ENCODE measurements at places on chromosomes 1 and 21.
A peak's percentile ranks its signal among the peaks of the same experiment; 100 is the strongest.

GRCh38 chr1:2347409-2347785, 44.0 kb downstream of the MORN1 start:
- no peak for DNase-seq

GRCh38 chr1:185468626-185469025, 151.6 kb upstream of the IVNS1ABP start:
- no peak for DNase-seq

- DNase-seq, result no peak
Measured at GRCh38 chr1:234755449-234755863, 145.5 kb upstream of the IRF2BP2 start.

DNA sequence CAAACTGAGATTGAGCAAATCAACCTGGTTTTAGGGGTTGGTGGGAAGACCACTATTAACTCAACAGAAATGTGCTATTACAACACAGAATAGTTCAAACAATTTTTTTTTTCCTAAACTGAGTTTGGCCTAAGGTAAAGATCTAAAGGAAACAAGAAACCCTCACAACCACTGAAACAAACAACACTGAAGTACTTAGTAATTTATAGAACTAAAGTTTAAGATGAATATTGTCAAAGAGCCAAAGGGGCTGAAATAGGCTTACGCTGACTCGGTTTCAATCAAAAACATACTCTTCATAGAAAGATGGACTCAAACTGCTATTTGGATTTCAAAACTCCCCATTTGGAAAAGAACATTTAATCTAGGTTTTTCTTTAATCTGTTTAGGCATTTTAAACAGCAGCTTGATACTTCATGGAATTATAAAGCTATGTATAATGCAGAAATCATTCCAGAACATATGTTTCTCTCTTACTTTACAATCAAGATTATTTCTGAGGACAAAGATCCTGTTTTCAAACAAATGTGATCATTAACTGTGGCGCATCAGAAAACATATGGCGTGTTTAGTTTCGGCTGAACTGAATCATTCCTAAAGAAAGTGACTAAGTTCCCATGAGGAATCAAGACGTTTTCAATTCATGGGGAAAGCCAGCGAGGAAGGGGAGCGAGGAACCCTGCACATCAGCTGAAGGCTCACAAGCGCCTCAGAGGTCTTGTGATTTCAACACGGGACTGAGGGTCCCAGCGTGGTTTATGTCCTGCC, 62.7 kb downstream of the SYT6 start:
- DNase-seq, result no peak

DNA sequence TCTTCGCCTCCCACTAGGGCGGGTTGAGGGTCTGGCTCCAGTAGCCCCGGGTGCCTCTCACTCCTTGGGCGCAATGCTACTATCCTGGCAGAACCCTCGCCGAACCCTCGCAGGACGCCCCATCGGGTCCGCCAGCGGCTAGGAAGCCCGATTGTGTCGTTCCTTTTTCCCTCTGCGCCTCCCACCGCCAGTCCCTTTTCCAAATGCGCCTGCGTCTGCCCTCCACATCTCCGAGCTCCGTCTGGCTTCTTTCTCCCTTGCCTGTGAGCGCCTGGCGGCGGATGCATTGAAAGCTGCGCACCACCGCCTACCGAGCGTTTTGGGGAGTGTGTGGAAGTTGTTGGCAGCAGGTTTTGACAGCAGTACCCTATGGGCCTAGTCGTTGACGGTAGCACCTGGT, 1.0 kb upstream of the DIRAS3 start:
- no peak for DNase-seq

- no peak for DNase-seq
Measured at GRCh38 chr1:78339490-78339889, 151.3 kb upstream of the PTGFR start.

- DNase-seq, result no peak
Measured at GRCh38 chr1:248822148-248823032, 3.3 kb downstream of the SH3BP5L start.

- no peak for DNase-seq
Measured at GRCh38 chr21:14547834-14548513, 1.9 kb upstream of the SAMSN1 start.

DNA sequence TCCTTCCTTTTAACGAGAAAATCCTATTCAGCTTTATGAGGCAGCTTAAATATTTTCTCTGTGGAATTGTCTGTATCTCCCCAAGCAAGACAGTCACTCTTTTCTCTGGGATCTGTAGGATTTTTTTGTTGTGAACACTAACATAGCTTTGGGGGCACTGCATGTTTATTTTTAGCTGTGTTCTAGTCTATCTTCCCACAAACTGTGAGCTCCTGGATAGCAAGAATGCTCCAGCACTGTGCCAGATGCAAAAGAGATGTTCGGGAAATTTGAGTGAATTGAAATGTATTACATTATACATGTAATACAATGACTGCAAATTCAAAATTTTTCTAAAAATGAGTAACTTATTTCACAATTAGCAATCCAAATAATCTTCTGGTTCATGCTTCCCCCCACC, 282.2 kb downstream of the PLPP3 start:
- no peak for DNase-seq

GRCh38 chr1:234519506-234519905, 40.5 kb upstream of the TARBP1 start:
- no peak for DNase-seq

- no peak for DNase-seq
Measured at GRCh38 chr1:66679140-66679539, 73.1 kb upstream of the DYNLT5 start.

DNA sequence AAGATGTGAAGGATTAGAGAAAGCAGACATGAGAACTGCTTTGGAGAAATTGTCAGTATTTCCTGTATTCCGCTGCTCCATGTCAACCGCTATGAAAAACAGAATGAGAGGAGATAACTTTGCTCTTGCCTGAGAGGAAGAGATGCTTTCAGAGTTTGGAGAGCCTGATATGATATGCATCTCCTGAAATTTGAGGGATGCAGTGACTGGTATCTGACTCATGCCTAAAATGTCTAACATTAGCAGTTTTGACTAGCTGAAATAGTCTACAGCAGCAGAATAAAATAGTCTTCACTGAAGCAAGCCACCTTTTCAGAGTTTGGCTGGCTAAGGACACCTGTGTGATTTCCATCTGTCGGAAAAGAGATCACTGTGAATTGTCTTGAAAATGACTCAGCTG, 165.8 kb upstream of the LRRC7 start:
- no peak for DNase-seq

- no peak for DNase-seq
Measured at GRCh38 chr21:36791695-36792470, 93.0 kb downstream of the SIM2 start.

DNA sequence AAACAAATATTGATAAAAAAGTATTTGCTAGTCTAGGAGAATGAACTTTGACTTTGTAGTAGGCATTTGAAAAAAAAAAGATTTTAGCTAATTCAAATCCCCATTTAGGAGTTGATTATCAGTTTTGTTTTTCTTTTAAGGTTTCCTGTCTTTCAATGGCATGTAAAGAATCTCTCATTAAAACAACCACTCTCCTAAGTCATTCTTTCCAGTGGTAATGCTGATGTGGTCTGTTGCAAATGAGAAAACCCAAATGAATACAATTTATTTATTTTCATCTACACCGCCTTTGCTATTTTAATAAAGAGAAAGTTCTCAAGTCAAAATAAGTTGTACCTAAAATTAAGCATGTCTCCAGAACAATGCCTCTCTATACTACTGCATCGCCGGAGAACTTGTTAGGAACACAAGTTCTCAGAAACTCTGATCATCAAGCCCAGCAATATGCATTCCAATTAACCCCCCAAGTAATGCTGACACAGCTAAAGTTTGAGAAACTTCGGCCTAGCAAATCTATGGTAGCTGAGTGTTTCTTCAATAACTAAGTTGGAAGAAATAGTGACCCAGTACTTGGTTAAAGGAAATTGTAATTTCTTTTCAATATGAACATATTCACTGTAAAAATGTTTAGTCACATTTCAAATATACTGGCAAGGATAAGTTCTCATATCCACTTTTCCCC, 255.1 kb downstream of the PTPRC start:
- DNase-seq, result no peak

DNA sequence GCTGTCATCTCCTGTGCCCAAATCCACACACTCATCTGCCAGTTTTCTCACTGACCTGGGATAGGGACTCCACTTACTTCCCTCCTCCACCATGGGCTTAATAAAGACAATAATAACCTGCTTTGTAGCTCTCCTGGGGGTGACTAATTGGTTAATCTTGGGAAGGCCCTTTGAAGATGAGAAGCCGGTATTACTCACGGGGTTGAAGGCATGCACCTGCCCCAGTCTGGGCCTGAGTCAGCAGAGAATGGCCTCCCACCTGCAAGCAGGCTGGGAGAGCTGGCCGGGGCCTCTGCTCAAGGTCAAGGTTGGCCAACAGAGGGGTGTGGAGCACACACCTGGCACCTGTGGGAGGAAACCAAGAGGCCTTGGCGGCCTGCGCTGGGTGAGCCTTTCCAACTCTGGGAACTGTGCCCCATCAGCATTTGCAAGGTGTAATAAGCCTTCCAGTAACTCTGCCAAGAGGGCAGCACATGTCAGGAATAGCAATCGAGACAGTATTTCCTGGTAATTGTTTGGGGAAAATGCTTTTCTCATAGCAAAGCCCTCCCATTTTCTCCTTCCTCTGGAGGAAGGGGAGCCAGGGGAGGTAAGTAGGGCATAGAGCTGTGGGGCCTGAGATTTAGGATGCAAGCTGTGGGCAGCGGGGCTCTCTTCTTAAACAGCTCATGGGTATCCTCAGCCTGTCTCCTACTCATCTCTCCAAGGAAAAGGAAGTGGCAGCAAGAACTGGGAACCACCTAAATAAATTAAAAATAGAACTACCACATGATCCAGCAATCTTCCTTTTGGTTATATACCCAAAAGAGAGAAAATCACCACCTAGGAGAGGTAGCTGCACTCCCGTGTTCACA, 49.0 kb downstream of the TOMM20 start:
- peak; percentile 20 for DNase-seq

DNA sequence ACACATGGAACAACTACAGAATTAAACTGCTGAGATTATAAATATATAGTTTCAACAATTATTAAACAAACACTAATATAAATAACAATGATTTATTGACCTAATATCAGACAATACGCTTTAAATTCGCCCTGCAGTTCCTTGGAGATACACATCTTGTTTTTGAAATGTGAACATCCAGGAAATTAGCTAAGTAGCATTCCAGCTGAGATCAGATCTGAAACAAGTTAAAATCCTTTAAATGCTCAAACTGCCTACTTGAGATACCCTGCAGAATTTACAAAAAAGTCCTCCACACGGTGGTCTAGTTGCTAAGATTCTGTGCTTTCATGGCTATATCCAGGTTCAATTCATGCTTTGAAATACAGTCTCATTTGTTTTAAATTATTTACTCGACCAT, 101.4 kb upstream of the OLFM3 start:
- no peak for DNase-seq

GRCh38 chr1:36466370-36467026, 2.3 kb upstream of the MRPS15 start:
- DNase-seq, result no peak

GRCh38 chr1:93965256-93965655, 56.0 kb upstream of the GCLM start:
- no peak for DNase-seq

GRCh38 chr1:44047131-44047530, 15.9 kb upstream of the SLC6A9 start:
- no peak for DNase-seq

GRCh38 chr1:4312024-4312423, 342.4 kb upstream of the AJAP1 start:
- no peak for DNase-seq

DNA sequence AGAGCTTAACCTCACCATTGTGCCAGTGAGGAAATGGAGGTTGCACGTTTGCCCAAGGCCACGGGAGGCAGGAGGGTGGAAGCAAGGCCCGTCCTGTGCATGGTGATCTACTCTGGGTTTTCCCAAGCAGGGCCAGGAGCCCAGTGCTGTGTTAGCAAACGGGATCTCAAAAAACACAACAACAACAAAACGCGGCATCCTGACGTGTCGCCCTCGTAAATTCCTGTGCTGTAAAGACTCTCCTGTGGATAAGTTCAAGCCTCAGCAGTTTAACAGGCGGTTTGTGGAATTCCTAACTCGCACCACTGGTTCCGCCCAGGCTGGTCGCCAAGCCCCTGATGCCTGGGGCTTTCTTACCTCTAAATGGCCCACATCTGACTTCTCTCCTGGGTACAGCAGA, 39.1 kb downstream of the TFF3 start:
- no peak for DNase-seq

DNA sequence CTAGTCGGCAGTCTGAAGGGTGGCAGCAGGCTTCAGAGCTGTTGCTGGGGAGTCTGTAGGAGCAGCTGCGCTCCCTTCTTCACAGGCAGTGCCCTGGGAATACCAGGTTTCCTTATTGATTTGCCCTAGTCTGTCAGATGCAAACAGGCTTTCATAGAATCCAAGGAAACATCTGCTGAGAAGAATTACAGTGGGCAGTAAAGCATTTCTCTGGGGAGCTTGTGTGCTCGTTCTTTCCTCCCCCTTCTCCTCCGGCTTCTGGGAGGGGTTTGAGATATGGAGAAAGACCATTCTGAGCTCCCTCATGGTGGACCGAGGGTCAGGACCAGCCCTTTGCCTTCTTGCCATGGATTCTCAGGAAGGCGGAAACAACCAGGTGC, 25.4 kb upstream of the PARP1 start:
- DNase-seq, result no peak

GRCh38 chr1:206435445-206435844, 34.8 kb upstream of the IKBKE start:
- no peak for DNase-seq

GRCh38 chr1:240732390-240732789, 120.4 kb upstream of the GREM2 start:
- DNase-seq, result peak; percentile 15

DNA sequence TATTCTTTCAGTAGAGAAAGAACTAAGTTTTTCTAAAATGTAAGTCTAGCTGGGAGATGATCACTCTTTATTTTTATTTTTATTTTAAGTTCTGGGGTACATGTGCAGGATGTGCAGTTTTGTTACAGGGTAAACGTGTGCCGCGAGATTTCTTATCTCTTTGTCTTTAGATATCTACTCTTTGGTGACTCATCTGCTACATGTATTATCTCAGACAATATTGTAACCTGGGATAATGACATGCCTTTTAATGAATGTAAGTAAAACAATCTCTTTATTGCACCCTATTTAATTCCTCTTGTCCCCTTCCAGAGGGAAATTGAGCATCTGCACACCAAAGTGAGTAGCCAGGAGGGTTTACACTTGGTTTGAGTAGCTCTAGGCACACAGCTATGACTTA, 9.4 kb downstream of the CR2 start:
- DNase-seq, result no peak

- DNase-seq, result peak; percentile 81
Measured at GRCh38 chr1:228464487-228464983, 22.6 kb upstream of the RNF187 start.

Data from NCI-H1105 (cell line).